NCI-H187 (cell line): ENCODE measurements at places on chromosomes 13 and 19.

GRCh38 chr19:49836176-49837008, 14.6 kb upstream of the PTOV1 start:
- no peak for DNase-seq

DNA sequence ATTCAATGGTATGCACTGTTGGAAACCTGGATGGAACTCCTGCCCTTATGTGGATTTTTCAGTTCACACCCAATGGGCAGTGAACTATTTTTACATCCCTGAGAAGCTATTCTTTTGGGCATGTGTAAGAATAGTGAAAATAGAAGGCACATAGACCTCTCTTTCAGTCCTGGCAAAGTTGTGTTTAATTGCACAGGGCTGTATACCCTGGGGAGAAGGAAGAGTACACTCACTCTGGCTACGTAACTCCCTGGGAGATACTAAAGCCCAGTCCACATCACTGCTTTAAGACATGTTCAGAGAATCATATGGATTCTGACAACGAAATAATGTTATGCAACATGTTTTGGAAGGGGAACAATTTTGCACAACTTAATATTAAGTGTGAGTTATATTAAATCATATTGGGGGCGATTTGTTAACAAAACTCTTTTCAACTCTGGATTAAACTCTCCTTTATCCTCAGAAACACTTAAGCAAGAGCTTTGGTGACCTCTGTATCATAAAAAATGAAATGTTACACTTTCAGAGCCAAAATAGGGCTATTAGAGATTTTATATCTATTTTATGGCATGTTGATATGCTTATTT, 166.1 kb downstream of the DCT start:
- no peak for DNase-seq

- DNase-seq: no peak
Measured at GRCh38 chr13:24108615-24108965, 51.9 kb upstream of the SPATA13 start.

- peak; percentile 63 for DNase-seq
Measured at GRCh38 chr13:102970542-102970941, 95.7 kb downstream of the SLC10A2 start.

GRCh38 chr13:42883771-42884467, 102.5 kb downstream of the FAM216B start:
- DNase-seq: no peak

DNA sequence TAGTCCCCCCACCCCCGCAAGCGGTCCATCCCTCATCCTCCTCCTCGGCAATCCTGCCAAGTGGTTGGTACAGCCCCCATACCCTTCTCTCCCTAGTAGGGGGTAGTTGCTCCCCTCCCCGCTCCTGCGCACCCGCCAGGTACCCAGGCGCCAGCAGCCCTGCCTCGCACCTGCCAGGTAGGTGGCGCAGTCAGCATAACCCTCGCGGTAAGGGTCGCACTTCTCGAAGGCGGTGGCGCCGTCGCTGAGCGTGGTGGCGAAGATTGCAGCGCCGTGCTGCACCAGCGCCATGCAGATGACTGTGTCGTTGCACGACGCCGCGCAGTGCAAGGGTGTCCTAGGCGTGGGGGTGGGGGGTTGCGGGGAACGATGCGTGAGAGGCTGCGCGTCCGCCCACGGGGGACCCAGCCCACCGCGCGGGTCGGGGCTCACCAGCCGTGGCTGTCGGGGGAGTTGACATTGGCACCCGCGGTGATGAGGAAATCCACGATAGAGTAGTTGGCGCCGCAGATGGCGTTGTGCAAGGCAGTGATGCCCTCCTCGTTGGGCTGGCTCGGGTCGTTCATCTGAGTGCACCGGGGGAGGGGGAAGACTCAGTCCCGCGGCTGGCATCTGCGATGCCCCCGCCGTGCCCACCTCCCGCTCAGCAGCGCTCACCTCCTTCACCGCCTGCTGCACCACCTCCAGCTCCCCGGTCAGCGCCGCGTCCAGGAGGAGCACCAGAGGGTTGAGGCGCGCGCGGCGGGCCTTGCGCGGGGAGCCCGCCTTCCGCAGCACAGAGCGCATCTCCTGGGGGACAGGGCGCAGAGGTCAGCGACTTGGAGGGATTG, 15.2 kb upstream of the ERCC2 start:
- no peak for DNase-seq

GRCh38 chr19:48237057-48237456, 18.7 kb downstream of the CARD8 start:
- DNase-seq: no peak

DNA sequence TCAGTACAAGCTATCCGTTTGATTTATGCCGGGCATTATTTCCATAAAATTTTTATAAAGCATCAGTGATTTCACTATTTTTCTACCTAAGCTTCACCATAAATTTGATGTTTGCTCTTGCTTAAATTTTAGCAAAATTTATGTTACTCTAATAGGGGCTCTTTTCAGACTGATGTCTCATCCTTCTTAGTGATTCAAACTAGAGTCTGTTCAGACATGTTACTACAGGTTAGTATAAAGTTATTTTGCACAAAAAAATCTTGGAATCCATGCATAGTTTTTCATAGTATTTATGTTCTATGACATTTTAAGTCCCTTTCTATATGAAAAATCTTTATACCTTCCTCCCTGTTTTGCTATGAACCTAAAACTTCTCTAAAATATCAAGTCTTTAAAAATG, 1151.9 kb downstream of the SLITRK5 start:
- no peak for DNase-seq

GRCh38 chr19:38290631-38291147, 13.4 kb upstream of the C19orf33 start:
- DNase-seq: no peak

- no peak for DNase-seq
Measured at GRCh38 chr19:12721656-12722565, 1.8 kb downstream of the TNPO2 start.

DNA sequence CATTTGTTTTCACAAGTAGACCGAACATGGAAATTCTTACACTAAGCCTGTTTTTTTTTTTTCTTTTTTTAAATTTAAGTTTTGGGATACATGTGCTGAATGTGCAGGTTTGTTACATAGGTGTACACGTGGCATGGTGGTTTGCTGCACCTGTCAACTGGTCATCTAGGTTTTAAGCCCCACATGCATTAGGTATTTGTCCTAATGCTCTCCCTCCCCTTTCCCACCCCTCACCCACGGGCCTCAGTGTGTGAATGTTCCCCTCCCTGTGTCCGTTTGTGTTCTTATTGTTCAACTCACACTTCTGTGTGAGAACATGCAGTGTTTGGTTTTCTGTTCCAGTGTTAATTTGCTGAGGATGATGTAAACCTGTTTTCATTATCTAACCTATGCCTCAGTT, 2.6 kb downstream of the NLRP4 start:
- no peak for DNase-seq

DNA sequence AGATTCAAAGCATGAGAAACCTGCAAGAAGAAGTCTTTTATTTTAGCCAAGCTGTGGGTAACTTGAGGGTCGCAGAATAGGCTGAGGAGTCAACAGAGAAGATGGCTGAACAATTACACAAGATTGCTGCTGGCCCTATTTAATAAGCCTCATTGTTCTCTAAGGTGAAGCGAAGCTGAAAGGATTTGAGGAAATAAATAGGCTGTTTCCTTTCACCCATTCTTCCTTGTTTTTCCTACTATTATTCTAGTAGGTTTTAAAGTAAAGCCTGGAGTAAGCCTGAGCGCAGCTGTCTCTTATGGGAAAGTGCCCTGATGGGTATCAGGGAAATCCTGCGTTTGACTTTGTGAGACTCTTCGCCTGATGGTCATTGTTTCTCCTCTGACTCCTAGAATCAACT, 25.0 kb upstream of the PCCA start:
- no peak for DNase-seq

DNA sequence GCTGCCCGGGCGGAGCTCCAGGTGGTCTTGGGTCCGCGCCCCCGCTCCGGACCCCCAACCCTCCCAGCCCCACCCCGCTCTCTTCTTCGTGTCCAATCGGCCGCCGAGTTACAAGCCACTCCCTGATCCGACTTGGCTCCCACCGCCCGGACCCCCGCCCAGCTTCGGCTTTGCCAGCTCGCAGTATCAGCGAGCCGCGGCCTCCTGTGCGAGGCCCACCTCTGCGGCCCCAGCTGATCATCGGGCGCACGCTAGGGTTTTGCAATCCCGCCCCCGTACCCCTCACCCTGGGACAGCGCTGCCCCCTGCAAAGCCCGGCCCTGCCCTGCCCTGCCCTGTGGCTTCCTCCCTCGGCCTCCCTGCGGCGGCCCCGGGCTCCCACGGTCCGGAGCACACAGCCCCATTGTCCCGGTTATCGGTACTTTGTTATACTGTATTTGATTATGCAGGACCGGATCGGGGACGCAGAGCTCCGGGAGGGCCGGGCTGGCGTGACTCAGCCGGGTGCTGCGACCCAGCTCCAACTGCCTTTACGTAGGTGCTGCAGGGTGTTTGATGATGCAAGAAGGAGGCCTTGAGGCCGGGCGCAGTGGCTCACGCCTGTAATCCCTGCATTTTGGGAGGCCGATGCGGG, 598 bp upstream of the LPAR2 start:
- no peak for DNase-seq

DNA sequence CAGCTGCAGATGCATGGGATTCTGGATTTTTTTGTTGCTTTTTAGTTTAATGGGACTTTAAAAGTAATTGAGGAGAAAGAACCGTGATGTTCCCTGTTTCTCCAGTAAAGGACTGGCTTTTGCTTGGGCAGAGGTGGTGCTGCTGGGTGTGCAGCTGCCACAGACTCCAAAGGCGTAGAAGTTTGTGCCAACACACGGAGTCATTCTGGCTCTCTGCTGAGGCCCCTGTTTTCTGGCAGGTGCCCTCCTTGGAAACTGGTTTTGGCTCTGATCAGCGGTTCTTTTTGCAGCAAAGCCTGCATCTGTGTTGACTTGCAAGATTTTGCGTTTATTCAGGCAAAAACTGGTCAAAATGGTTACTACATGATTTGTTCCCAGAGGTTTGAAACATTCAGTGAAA, 16.0 kb upstream of the QTRT1 start:
- DNase-seq: no peak

DNA sequence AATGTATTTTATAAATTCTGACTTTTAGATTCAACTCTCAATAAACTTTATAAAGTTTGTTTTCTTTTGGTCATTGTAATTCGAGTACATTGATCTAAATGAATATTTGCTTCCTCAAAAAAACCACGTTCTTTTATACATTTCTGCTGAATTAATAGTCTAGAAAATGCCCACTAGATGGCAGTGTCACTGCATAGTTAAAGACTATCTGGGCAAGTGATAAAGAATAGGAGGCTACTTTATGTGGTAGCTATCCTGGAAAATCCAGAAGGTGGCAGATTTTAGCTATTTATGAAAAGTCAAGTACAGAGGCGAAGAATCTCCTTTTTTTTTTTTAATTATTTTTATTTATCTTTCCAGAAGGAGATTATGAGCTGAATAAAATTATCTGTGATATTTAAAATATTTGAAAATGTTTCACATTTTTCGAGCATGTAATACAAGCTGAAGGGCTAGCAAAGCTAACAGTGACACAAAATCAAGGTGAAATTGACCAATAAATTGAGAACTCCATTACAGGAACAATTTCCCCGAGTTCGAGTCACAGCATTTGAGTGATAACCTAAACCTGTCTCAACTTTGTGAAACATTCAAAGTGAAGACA, 221.8 kb downstream of the OLFM4 start:
- peak; percentile 24 for DNase-seq

GRCh38 chr13:98509271-98510155, 67.4 kb downstream of the STK24 start:
- no peak for DNase-seq

- no peak for DNase-seq
Measured at GRCh38 chr13:113118261-113119021, 4.2 kb upstream of the F10 start.

DNA sequence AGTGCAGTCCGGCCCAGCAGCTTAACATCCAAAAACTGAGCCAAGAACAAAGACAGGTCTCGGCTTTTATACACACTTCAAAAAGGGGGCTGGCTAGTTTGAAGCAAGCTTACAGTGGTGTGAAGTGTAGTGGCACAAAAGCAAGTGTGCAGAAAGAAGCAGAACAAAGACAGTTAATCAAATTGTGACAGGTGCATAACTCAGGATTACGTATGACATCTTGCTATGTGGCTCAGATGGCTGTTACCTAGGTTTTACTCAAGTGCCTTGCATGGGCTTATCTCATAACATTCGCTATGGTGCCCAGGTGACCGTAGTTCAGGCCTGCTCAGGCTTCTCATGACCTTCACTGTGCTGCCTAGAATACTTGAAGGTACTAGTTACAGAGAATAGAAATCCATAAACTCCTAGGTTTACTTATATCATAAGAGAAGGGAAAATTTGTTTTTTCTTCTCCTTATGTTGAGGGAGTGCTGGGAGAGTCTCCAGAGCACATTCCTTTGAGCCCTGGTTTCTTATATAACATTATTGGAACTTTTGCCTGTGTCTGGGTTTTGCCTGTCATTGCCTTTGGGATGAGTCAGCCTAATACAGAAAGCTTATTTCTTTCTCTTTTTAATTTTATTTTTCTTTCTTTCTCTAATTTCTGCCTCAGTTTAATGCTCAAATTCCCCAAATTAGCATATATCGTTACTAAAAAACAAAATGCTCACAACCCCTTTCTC, 1629.1 kb upstream of the PCDH20 start:
- no peak for DNase-seq

- DNase-seq: no peak
Measured at GRCh38 chr19:54316746-54317107, 3.8 kb upstream of the LILRA5 start.

DNA sequence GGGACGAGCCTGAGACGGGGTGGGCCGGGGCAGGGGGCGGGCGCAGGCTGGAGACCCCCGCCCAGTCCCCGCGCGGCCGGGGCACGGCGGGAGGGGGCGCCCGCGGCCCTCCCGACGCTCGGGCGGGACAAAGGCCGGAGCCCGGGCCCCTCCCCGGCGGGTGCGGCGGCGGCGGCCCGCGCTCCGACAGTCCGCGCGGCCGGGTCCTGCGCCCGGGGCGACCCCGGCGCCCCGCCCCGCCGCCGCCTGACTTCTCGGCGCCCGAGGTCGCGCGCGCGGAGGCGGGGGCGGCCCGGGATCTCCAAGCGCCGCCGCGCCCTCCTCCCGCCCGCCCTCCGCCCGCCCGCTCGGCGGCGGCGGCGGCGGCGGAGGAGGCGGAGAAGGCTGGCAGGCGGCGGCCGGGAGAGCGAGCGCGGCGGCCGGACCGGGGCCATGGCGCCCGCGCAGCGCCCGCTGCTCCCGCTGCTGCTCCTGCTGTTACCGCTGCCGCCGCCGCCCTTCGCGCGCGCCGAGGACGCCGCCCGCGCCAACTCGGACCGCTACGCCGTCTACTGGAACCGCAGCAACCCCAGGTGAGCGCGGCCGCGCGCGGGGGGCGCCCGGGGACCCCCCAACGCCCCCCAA, at the start of gene EFNA2:
Gene EFNA2 (plus strand): TSS at position 137 of the 624 bp plus-strand sequence. CDS start 296 bp downstream, at position 433.
- no peak for DNase-seq

DNA sequence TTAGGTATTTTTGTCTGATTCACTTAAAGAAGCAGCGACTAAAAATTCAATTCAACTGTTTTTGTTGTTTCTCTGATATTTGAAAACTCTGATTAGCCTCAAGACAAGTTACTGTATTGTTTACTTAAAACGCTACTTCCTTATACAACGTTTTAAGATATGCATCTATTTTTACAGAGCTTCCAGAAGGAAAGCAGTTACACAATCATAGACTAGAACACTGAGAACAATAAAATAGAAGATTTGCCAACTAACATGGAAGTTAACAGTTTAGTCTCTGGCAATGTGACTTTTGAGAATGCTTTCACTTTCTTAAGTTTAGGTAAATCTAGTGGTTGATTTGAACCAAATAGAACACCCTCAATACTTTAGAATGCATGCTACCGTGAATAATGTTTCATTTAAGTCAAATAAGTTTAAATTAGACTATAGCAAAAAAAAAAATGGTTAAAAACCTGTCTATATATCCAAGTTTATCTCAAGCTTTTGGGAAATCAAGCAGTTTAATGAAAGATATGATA, 614.8 kb downstream of the DACH1 start:
- DNase-seq: no peak
